ENCODE measurements at places on chromosomes 6 and 20.

DNA sequence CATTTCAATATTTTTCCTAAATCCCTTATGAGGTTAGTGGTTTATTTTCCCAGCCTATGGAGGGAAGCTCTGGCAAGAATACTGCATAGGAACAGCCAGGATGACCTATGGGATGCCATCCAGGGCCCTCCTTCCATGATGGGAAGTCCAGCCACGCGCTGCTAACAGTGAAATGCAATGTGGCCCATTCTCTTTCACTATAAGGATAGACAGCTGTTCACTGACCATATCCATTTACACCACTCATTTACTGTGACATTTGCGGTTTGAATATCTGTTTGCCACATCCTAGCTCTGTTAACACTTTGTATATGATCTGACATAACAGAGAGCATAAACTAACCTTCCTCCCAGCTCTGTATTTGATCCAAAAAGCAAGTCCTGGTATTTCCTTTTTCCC, 471.7 kb downstream of the CBLN4 start:
- DNase-seq = no peak

GRCh38 chr20:48098866-48099265, 313.6 kb upstream of the SULF2 start:
- DNase-seq = no peak

DNA sequence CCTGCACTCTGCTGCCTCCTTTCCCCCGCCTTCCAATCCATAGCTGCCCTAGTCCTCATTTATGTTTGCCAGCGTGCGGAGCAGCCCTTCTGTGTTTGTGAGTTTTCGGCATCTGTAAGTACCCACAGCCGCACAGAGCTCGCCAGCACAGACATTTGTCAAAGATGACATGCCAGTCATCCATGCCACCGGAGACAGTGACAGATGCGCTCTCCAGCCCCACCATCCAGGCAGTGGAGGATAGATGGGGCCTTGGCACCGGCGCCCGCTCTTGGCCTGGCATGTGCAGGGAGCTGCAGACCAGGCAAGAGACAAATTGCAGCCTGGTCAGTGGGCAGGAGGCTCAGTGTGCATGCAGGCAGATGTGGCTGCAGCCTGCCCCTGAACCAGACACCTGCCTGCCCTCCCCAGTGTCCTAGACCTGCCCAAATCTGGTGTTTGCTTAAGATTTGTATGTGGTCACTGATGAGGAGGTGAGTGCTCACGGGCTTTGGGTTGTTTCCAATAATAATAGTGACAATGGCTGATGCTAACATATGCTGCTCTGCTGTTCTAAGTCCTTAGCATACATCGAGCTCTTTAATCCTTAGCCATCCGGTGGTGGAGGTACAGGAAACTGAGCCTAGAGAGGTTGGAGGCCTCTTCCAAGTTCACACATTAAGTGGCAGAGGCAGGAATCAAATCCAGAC, 78.1 kb downstream of the UNC5CL start:
- no peak for DNase-seq

GRCh38 chr6:47275640-47276039, 34.1 kb downstream of the TNFRSF21 start:
- no peak for DNase-seq

- DNase-seq = no peak
Measured at GRCh38 chr6:113599444-113599843, 257.7 kb upstream of the MARCKS start.

DNA sequence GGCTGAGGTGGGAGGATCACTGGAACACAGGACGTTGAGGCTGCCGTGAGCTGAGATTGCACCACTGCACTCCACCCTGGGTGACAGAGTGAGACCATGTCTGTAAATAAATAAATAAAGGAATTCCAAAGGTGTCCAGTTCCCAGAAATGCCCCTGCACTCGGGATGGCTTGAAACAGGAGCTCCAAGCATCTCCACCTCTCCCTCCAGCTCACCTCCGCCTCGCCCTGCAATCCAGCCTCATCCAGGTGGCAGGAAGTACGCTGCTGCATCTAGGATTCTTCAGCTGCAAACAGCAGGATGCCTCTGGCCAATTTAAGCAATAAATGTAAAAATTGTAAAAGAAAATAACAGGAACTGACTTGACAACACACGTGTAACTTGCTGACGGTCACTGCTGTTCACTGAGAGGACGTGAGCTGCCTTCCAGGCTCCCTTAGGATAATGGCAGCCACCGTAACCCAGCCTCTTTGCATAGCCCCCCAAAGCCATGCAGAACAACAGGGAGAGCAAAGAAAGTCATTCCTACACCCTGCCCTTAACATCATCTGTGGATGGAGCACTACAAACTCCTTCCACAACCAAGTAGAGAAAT, 11.4 kb upstream of the GRM4 start:
- DNase-seq = no peak

- no peak for DNase-seq
Measured at GRCh38 chr20:12014276-12014675, 96.6 kb downstream of the BTBD3 start.

GRCh38 chr20:56735084-56735642, 106.1 kb downstream of the TFAP2C start:
- no peak for DNase-seq
